ENCODE measurements at places on chromosomes 5 and 9. TPM values are rescaled to one million over a fixed set of nuclear protein-coding genes. Genes with fewer than 3 reads are reported as not detected.
A peak's percentile ranks its signal among the peaks of the same experiment; 100 is the strongest.

GRCh38 chr5:57219386-57219785 lies 45.5 kb downstream of the GPBP1 start:
- peak; percentile 9 for DNase-seq

DNA sequence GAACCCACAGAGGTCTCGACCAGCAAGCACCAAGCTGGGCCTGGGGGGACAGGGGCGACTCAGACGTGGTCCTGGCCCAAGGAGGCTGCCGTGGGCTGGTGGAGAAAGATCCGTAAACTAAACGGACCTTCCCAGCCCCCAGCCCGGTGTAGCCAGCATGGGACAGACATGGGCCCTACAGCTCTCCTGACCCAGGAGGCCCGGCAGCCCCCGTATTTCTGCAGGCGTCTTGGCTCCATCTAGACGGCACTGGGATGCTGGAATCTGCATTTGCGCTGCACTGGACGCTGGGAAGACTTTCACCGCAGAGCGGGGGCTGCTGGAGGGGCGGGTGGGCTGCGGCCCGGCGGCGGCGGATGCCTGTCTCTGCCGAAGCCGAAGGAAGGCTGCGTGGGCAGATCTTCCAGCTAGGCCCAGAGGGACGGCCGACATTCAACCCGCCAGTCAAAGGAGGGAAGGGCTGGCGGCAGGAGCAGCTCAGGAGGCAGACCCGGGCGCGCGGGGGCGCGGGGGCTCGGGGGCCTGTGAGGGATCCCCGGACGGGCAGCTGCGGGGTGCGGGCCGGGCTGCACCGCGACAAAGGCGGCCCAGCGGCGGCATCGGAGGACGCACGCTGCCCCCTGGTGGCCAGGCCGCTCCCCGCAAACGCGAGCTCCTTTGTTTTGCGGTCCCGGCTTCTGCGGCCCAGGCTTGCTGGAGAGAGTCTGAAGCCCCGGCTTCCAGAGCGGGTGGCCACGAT lies 266.2 kb downstream of the NSG2 start:
- peak; percentile 54 for DNase-seq

The NDUFS6 gene
- 201 TPM for polyA plus RNA-seq

DNA sequence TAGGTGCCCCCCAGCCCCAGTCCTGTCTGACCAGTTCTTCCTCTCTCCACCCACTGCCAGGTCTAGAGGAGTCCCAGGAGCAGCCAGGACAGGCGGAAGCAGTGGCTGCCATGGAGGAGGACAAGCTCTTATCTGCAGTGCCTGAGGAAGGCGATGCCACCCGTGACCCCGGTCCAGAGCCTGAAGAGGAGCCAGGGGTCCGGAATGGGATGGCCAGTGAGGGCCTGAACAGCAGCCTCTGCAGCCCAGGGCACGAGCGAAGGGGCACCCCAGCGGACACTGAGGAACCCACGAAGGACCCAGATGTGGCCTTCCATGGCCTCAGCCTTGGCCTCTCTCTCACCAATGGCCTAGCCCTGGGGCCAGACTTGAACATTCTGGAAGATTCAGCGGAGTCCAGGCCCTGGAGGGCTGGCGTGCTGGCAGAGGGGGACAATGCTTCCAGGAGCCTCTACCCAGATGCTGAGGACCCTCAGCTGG lies 13.8 kb downstream of the PSD2 start:
- DNase-seq: no peak

DNA sequence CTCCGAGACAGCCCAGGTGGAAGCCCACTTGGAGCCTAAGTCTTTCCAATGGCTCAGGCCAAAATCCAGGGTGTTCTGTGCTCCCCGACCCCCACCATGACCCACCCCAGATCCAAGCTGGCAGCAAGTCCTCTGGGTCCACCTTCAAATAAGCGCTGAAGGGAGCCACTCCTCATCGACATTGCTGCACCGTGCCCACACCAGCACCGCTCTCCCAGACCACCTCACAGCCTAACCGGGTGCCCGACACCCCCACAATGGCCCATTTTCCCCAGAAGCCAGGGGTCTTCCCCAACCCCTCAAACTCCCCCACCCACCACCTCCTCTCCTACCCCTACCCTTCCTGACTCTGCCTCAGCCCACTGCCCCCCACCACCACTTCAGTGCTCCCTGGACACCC lies 50.5 kb downstream of the SEMA4D start:
- no peak for DNase-seq

The FGFR4 gene
- 39.3 TPM for polyA plus RNA-seq

The RNF208 gene
- polyA plus RNA-seq: 1.7 TPM

The N4BP3 gene
- polyA plus RNA-seq: 0.15 TPM

The PIGO gene
- polyA plus RNA-seq: 47.0 TPM

DNA sequence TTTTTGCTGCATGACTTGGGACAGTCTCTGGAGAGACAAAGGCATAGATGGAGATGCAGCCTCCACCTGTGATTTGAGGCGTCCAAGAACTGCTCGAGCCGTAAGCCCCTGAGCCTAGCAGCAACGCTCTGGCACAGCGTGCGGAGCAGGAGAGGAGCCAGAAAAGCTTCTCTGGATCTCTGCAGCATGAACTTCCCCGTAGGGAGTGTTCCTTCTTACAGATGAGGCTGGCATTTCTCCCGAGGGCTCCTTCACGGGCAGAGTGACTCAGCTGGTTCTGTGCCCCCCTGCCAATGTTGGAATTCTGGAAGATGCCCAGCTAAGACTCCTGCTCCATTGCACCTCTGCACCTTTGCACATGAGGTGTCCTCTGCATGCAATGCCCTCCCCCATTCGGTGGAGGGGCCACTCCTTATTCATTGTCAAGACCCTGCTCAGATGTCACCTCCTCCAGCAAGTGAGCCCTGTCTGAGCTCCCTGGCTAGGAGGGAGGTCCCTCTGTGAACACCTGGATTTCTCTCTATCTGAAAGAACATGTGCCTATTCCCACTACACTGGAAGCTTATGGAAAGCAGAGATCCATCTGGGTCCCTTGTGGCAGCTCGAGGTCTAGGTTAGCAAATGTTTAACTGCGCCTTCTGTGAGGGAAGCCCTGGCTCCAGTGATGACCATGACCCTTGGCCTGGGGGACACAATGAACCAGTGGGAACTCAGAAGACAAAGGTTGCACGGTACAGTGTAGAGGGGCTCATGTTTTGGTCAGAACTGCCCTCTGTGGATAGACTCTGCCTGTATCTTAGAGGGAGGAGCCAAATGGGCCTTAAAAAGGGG lies 39.6 kb downstream of the SH3PXD2B start:
- DNase-seq: no peak

DNA sequence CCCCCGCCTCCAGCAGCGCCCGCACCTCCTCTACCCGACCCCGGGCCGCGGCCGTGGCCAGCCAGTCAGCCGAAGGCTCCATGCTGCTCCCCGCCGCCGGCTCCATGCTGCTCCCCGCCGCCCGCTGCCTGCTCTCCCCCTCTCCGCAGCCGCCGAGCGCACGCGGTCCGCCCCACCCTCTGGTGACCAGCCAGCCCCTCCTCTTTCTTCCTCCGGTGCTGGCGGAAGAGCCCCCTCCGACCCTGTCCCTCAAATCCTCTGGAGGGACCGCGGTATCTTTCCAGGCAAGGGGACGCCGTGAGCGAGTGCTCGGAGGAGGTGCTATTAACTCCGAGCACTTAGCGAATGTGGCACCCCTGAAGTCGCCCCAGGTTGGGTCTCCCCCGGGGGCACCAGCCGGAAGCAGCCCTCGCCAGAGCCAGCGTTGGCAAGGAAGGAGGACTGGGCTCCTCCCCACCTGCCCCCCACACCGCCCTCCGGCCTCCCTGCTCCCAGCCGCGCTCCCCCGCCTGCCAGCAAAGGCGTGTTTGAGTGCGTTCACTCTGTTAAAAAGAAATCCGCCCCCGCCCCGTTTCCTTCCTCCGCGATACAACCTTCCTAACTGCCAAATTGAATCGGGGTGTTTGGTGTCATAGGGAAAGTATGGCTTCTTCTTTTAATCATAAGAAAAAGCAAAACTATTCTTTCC lies 19.3 kb downstream of the CDKN2A start:
- no peak for DNase-seq

- peak; percentile 25 for DNase-seq
These were observed 795 bp downstream of the NDUFAF2 start for GRCh38 chr5:60945813-60946187.

The TMEM174 gene
- polyA plus RNA-seq: not detected

GRCh38 chr5:127029581-127030258 lies 638 bp downstream of the MARCHF3 start:
- DNase-seq: peak; percentile 72

- DNase-seq: no peak
These were observed 87.3 kb downstream of the CDKN2A start for GRCh38 chr9:21906881-21907280.

The SAXO1 gene
- not detected for polyA plus RNA-seq

- DNase-seq: no peak
These were observed 131.0 kb downstream of the PBX3 start for GRCh38 chr9:125878164-125878631.

The TAF11L10 gene
- polyA plus RNA-seq: not detected

The FUT7 gene
- polyA plus RNA-seq: not detected

GRCh38 chr9:105830461-105830860 lies 136.1 kb downstream of the TMEM38B start:
- DNase-seq: no peak

DNA sequence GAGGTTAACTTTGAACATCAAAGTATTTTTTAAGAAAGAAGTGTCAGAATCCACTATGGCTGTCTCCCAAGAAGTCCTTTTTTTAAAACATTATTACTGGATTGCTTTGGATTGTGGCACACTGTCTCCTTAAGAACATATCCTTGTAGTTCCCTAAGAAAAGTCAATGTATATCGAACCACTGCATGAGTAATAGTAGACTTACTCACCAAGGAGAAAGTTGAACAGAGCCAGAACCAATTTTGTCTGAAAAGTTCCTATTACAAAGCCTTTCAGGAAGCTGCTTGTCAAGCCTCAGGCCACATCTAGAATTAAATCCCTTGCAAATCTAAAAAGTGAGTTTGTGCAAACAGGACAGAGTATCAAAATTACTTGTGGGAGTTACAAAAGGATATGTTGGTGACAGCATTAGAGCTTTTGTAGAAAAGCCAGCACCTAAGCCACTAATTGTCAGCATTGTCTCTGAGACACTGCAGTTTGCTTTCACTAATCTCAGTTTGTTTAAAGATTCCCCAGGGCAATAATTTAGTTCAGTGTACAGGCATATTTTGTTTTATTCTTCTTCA lies 195.4 kb downstream of the MPDZ start:
- no peak for DNase-seq

DNA sequence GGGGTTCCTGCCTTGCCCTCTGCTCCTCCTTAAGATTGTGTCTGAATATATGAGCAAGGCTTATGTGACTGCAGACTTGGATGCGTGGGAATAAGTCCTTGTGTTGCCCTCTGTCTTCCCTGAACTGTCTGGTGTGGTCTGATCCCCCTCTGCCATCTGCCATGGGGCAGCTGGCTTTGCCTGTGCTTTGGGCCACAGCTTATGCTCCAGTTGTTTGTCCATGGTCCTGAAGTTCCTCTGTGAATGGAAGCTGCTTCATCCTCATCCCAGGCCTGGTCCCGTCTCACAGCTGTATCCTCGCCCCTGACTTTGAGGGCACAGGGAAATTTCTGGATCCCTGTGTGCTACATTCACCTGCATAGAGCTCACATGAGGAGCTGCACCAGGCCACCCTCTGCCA lies 14.7 kb downstream of the IL31RA start:
- no peak for DNase-seq

- no peak for DNase-seq
These were observed 32.1 kb downstream of the CENPK start for GRCh38 chr5:65530904-65531303.

DNA sequence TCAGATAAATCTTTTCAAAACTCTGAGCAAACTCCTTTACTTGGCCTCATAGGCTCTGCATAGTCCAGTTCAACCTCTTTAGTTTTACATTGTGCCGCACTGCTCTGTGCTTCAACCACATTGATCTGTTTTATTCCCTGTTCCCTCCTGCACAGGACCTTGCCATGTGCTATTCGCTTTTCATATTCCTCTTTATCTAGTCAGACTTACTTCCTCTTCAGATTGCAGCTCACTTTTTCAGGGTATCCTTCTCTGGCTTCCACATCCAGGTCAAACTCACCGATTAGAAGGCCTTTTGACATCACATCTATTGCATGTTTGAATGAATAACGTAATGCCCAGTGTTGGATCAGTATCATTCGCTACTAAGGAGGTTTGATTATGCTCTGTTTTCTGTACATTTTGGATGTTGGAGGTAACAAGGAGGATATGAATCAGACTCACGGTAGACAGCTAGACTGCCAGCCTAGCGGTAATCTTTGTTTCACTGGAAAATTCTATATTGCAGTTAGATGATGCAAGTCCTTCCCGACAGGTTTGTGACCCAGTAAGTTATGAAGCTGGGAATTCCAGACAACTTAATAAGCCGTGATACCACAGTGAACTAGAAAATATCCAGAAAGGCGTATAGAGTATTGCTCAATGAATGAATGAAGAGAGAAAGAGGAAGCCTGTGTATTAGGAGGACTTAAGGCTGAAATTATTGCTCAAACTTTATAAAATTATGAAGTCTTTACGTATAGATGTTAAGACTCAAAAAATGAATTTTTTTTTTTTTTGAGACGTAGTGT lies 65.7 kb downstream of the IQGAP2 start:
- no peak for DNase-seq

GRCh38 chr5:97022898-97023297 lies 87.0 kb downstream of the LNPEP start:
- DNase-seq: no peak

- DNase-seq: no peak
These were observed 18.3 kb downstream of the CMBL start for GRCh38 chr5:10289353-10289752.

DNA sequence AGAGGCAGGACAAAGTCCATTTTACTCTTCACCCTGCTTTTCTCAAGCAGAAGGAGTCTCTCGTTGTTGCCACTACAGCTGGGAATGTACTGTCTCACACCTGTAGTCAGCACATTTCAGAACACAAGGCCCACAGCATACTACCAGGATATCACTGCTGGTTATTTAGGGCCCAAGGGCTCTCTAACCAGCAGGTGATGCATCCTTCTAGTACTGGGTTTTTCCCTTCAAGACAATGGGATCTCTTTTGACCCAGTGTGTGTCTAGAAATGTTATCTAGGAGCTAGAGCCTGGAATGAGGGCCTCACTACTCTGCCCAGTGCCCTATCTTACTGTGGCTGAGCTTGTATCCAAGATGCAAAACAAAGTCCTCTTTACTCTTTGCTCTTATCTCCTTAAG lies 235.1 kb upstream of the PRR16 start:
- no peak for DNase-seq

DNA sequence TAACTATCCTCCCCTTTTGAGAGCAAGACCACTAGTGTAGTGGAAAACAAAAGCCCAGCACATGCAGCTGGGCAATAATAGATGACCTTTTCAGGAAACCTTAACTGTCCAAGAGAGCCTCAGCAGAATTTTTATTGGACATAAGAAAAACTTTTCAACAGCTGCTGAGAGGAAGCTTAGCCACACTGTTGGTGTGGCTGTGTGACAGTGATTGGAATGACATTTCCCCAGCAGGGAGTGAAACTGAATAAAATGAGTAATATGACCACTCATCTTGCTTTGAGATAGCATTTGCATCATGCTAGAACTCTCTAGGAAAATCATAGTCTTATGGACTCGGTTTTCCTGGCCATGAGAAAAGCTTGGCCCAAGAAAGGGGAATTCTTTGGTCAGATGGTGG lies 687.8 kb downstream of the SLCO4C1 start:
- DNase-seq: no peak

DNA sequence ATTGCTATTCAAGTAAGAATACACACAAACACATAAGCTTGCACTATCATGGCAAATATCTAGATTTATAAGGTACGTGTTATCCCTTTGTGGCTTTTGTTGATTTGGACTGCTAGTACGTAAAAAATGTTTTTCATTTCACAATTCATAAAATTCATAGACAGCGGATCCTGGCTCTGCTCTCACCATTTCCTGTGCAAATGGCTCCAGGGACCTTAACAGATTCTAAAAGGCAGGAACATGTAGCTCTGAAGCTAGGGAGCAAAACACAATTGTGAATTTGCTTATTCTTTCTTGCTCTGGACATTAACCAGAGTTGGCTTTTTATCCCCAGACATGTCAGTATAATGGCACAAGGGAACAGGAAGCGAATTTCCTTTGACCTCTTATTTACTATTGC lies 1019.9 kb upstream of the WWC1 start:
- DNase-seq: no peak
